ENCODE measurements at places on chromosomes 4 and X.

DNA sequence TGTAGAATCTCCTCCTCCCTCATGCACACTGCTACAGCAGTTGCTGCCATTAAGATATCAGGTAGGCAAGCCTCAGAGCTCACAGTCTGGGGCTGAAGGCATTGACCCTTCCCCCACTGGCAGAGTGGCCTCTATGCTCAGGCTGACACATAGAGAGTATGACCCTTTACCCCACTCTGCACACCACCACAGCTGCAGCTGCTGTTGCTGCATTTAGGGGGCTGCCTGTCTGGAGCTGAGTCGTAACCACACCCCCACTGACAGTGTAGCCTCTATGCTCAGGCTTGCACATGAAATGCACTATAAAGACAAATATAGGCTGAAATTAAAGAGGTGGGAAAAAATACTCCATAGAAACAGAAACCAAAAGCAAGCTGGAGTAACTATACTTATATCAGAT, 289.3 kb upstream of the PABPC4L start:
- DNase-seq: no peak

DNA sequence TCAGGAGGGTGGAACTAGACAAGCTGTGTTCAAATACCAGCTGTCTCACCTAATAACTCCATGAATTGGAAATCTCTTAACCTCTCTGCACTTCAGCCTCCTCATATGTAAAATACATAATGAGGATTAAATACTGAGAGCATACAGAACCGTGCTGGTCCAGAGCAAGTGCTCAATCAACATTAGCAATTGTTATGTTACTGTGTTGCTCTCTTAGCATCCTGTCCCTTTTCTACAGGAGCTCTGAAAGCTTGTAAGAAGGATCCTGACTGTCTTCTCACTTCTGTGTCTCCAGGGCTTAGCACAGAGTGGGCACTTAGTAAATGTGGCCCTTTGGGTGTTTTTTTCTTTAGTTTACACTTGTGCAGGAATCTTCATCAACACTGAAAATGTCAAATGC, 1456.1 kb upstream of the IGFBP7 start:
- no peak for DNase-seq

GRCh38 chrX:120145295-120145925, 13.0 kb upstream of the RHOXF2 start:
- no peak for DNase-seq

GRCh38 chrX:41019041-41019392, 66.2 kb upstream of the USP9X start:
- DNase-seq: no peak

- DNase-seq: no peak
Measured at GRCh38 chrX:40996886-40997530, 88.2 kb upstream of the USP9X start.

DNA sequence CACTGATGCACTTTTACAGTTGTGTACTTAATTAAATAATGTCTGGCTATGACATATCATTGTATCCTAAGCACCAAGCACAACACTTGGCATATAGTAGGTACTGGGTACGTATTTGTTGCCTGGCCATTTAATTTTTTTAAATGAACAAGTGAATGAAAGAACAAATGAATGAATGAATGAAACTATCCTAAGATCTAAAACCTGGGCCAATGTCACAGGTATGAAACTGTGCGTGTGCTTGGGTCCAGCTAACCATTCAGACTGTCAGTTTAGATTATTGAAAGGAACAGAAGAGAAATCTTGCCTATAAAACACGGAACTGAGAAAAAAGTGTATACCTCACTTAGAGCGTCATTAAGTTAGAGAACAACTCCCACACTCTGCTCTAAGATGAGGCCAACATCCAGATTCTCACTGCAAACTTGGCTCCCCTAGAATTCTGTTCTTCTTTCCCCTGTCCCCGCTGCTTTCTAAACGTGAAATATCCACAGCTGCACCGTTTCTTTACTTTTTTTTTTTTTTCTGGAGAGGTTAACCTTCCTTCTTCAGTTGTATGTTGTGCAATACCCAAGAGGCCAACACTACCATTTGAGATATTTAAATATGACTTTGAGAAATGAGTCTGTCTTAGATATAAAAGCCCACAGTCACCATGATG, 17.3 kb upstream of the SEL1L3 start:
- DNase-seq: no peak

GRCh38 chr4:189232274-189232673, 708.4 kb upstream of the FRG1 start:
- DNase-seq: no peak

GRCh38 chr4:138174981-138175794, 67.0 kb downstream of the SLC7A11 start:
- no peak for DNase-seq

- DNase-seq: no peak
Measured at GRCh38 chrX:129833153-129833990, 10.3 kb downstream of the ZDHHC9 start.

- DNase-seq: no peak
Measured at GRCh38 chr4:53633608-53634007, 42.3 kb upstream of the LNX1 start.

DNA sequence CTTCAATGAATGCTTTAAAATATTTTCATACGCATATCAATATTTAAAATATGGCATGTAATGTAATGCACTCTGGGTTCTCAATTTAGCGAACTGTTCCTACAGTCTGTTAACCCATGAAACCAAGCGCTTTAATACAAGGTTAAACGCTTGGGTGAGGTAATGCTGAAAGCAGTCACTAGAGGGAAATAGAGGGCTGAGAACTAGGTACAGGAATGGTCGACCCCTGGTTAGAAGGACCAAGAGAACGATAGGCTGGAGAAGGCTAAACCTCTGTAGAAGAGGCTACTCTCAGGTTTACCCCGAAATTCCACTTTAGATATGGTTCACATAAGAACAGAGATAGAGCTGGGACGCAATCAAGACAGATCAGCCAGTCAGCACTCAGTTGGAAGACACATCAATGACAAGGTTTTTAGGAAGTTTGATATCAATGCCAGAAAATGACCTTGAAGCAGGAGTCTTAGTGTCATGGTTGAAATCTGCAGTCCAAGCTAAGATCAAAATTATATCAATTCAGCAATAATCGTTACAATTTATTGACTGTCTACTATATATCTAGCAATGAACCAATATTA, 26.9 kb downstream of the ARSJ start:
- no peak for DNase-seq

- DNase-seq: no peak
Measured at GRCh38 chr4:163587867-163588266, 93.4 kb downstream of the TMA16 start.

GRCh38 chrX:153871946-153872878, 13.8 kb downstream of the L1CAM start:
- DNase-seq: no peak

GRCh38 chr4:11402192-11402591, 26.5 kb downstream of the HS3ST1 start:
- DNase-seq: no peak

Data from breast epithelium (tissue), 4 donors.